Stimulated activated CD4-positive, alpha-beta T cell treated with anti-CD3 and anti-CD28 coated beads, Interleukin-15, amount 100 ng/mL, for 1 hour (primary cell): ENCODE measurements at places on chromosomes 1 and 21.

GRCh38 chr21:14120091-14120734 is 90.5 kb downstream of the LIPI start:
- DNase-seq, result no peak

- no peak for DNase-seq
Observed at GRCh38 chr1:208061632-208062031, 150.7 kb upstream of the CD34 start.

DNA sequence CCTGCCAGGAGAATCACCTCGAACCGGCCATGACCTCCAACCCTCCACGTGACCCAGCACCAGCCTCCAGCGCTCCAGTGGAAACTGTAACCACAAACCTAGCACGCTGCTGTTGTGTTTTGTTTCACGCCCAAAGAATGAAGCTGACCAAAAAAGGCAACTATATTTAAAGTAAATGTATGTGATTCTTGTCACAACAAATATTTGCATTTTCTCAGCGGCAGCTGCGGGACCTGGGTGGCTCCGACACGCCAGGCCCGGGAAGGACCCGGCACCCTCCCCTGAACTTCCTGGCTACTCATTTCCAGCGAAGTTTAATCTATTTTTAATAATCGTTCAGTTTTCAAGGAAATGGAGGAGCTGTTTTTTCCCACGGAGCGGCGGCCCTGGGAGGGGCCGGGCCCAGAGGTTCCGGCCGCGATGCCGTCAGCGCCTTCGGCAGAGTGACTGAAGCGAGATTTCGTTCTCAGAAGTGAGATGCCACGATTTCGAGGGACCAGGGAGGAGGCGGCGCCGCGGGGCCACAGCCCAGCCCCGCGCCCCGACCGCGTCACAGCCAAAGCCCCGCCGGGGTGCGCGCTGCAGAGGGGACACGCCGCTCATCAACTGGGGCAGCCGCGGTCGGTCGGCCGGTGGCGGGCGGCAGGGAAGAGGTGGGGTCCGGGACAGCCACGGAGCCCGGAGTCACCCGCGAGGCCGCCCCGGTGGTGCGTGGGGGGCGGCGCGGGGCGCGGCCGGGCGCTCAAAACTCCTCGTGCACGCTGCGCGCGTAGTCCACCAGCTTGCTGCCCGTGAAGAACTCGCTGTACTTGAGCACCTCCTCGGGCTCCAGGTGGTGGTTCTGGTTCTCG is 3.0 kb upstream of the TNFRSF4 start:
- DNase-seq, result no peak

DNA sequence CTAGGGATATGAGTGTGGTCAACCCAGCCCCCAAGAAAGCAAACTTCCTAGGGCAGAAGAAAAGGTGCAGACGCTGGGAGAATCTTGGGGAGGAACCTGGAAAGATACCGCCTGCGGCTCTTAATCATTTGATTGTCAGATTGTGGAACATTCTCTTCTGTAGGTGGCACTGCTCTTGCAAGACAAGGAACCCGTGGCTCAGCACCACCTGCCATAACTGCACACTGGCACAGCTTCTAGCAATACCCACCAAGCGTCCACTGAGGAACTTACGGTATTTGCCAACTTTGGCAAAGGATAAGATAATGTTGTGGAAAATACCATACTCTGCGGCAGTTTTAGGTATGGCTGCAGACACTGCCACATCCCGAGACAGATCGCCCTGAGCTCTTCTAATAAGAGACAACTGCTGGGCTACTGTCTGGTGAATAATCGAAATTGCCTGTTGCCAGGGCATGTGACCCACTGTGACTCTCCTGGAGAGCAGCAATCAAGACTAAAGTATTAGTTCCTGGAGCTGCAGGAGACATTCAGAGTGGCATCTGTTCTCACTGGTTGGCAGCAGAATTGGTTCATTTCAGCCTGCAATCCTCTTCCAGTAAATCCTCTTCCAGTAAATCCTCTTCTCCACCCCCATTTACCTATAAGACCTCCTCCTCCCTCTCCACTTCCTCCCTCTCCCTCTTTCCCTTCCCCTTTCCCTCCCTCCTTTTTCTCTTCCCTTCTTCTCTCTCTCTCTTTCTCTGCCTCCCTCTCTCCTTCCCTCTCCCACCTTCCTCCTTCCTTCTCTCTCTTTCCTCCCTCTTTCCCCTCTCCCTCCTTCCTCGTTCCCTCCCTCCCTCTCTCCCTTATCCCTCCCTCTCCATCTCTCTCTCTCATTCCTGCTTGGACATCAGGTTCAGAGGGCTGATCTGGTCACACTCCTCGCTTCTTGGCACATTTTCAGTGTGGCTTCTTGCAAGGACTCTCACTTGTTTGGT is 49.7 kb upstream of the B3GALT5 start:
- no peak for DNase-seq

GRCh38 chr1:60073605-60074278 is at the start of gene C1orf87:
Gene C1orf87, minus strand, starts transcription at chr1:60073770. Its CDS starts 1,127 bp downstream, at chr1:60072643.
- no peak for DNase-seq

DNA sequence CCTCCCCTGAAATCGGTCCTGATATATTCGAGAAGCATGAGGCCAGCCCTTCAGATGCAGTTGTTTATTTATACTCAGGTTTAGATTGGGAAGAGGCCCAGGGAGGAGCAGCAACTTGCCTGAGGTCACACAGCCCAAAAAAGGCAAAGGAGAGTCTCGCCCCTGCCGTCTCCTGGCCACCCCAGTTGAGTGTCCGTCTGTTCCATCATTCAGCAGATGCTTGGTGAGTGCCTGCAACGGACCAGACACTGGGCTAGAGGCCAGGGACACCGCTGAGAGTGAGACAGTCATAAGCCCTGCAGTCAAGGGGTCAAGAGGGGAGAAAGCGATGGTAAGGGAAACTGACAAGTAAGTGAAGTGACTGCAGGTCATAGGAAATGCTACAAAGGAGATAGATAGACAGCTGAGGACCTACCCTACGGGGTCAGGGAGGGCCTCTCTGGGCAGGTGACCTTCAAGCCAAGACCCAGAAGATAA is 15.4 kb upstream of the SELENON start:
- no peak for DNase-seq

GRCh38 chr1:95558791-95559190 is 324.8 kb downstream of the RWDD3 start:
- DNase-seq, result no peak

DNA sequence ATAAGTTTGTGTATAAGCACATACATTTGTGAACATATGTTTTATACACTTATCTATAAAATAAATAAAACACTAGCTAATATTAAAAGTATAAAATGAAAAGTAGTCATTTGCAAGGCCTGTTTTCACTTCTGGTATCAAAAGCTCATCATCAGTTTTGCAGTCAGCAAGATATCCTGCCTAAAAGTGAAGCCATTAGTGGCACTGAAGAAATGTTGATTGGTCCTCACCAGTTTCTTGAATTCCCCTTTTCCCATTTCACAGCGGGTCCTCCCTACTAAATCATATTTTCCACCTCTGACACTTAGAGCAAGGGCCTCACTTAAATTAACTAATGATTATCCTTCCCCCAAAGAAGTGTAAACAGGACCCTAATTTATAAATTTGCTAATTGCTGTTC is 6.7 kb downstream of the TBX15 start:
- DNase-seq, result no peak

DNA sequence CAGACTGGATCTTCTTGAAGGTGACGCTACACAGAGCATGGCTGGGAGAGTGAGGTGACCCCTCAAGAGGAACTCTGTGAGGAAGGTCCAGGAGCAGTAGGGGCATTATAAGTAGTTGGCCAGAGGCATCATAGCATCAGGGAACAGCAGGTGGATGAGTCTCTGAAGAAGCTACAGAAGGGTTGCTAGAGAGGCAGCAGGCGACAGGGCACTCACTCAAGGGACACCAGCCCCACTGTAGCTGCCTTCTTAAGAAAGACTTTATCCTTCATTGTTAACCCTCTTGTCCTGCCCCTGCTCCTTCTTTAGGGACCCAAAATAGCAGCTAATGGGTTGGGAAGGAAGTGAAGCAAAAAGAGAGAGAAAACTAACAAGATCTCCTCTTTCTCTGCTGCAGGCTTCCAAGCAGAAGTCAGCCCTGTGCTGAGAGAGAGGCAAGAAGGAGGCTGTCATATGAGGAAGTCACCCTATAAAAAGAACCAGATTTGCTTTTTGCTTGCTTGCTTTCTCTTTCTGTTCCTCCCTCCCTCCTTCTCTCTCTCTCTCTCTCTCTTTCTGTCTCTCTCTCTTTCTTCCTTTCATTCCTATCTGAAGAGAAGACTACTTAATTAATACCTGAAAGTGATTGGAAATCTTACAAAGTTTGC is 7.7 kb upstream of the CD5L start:
- DNase-seq, result no peak

DNA sequence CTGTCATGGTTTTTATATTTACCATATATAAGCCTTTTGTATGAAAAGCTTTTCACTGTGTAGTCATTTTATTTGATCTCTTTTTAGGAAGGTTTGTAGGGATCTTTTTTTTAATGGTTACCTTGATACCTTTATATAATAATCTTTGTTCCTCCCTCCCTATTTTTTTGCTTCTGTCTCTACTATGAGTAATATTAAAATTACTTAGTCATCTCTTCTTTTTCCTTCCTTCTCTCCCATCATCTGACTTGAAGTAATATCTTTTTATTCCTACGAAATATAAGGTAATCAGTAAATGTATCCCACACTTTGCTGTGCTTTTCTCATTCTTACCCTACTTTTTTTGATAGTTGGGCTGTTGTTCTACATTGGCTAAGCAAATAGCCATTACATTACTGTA is 161.4 kb downstream of the MAGI3 start:
- DNase-seq, result no peak

- no peak for DNase-seq
Observed at GRCh38 chr1:115040501-115040900, 10.9 kb downstream of the TSHB start.

- DNase-seq, result no peak
Observed at GRCh38 chr1:172141341-172141881, 279.1 kb upstream of the C1orf105 start.

GRCh38 chr1:109214695-109215623 is 1.2 kb downstream of the SARS1 start:
- no peak for DNase-seq

DNA sequence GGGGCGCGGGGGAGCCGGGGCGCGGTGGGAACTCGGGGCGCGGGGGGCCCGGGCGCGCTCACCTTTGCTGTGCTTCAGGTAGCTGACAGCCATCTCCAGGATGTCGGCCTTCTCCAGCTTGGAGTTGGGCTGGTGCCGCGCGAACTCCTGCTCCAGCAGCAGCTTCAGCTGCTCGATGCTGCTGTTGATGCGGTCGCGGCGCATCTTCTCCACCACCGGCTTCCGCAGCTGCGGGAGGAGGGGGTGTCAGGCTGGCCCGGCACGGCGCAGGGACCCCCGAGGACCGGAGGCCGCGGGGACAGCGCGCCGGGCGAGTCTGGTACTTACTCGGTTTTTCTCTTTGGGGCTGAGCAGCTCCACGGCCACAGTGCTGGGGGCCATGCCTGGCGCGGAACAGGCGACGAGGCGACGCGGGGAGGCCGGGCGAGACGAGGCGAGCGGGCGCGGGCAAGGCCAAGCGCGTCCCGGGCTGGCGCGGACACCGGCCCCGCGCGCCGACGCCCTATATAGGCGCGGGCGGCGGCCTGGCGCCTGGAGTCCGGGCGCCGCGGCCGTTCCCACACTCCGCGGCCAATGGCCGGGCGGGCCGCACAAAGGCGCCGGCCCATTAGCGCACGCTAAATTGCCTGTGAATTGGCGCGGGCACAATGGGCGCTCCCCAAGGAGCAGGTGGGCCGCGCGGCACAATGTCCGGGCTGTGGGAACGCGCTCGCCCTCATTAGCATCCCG is at the start of gene HES5:
Gene HES5 (minus strand): TSS at position 480 of the 729 bp plus-strand sequence. CDS start 99 bp downstream, at position 381.
- DNase-seq, result no peak

- no peak for DNase-seq
Observed at GRCh38 chr1:36913484-36914060, 120.7 kb downstream of the GRIK3 start.

DNA sequence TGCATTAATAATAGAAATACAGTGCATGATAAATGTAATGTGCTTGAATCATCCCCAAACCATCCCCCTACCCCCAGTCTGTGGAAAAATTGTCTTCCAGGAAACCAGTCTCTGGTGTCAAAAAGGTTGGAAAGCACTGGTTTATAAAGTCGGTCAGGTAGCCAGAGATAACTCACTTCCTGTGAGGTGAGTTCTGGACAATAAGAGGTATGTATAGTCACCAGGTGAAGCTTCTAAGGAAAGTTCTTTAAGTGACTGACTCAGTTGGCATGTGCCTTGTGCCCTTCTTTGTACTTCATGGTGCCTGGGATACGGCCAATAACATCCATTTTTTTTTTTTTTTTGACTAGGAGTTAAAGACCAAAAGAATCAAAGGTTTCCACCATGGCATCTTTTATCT is 103.7 kb downstream of the GPATCH2 start:
- DNase-seq, result no peak

GRCh38 chr1:245716561-245716960 is 561.8 kb downstream of the KIF26B start:
- no peak for DNase-seq

DNA sequence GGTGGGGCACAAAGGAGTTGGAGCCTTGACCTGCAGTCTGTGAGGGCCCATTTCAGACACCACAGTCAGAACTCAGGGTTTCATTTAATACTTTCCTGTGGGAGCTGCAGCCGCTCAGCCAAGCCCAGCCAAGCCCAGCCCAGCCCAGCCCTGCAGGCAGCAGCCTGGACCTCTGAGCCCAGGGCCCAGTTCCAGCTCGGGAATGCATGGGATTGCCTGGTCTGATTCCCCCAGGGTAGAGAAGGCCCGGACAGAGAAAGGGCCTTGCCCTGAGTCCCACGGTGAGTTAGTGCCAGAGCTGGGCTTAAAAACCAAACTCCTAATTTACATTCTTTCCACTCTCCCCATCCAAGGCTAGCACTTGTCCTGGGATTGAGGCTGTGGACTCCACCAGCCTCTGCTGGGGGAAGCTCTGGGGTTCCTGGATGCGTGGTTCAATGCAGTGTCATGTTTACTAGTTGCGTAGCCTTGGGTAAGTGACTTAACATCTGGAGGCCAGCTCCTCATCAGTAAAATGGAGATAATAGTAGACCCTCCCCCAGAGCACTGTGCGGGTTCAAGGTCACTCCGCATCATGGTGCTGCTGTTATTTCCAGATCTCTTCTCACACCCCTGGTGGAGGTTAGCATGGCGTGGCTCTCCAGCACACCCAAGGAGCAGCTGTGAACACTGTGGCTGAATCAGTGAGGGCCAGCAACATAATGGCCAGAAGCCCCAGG is 29.2 kb upstream of the PKP1 start:
- no peak for DNase-seq

DNA sequence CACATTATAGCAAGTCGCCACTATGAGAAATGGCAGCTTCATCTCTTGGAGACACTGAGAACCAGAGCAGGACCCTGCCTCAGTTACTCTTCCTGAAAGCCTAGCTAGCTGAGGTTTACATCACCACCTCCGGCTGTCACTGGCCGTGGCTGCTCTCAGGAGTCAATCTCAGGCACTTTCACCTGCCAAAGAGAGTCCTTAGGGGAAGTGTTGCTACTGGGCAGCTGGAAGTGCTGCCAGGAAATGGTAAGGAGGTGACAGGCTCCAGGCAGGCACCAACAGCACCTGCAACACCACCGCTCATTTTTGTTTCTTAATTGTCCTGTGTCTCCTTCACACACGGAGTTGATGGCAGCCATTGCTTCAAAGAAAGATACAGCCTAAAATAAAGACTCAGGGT is 92.5 kb downstream of the DSCAM start:
- no peak for DNase-seq
